ENCODE measurements at places on chromosomes 12 and 14.

DNA sequence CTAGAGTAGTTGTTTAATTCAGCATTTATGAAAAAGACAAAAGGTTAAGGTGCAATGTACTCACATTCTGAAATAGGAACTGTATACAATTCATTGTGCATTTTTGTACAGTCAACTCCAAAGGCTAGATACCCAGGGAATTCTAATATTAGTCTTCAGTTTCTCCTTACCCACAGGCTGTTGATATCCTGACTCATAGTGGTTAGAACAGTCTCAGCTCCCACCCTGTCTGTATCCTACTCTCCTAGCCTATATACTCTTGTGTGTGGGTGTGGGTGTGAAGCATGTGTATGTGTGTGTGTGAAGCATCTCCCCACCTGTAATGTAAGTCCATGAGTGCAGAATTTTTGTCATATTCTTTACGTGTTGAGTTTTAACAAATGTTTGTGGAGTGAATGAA is 229.5 kb downstream of the NAV3 start:
- DNase-seq: peak; percentile 55

DNA sequence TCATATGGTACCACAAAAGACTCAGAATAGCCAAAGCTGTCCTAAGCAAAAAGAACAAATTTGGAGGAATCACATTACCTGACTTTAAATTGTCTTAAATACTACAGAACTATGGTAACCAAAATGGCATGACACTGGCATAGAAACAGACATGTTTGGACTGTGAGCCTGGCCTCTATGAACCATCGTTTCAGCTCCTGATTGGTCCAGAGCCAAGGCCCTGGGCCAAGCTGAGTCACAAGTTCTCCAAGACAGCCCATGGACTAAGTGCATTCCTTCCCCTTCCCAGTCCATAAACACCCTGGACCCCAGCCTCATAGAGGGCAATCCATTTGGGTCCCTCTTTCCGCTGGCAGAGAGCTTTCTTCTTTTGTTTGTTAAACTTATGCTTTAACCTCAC is 12.1 kb upstream of the PRR4 start:
- DNase-seq: peak; percentile 3

DNA sequence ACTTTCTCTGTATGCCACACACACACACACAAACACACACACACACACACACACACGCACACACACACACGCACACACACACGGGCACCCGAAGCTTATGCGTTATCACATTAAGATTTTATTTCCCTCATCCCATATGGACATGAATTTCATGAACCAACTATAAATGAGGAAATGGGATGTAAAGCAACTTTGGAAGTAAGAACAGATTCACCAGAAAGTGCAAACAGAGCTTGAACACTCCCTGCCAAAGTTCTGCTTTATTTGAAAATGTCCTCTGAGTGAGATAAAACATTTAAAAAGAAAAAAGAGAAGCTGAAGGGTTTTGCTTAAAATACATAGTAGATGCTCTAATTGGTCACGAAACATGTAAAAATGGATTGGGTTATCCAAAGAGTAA is 90.4 kb upstream of the OTX2 start:
- no peak for DNase-seq

DNA sequence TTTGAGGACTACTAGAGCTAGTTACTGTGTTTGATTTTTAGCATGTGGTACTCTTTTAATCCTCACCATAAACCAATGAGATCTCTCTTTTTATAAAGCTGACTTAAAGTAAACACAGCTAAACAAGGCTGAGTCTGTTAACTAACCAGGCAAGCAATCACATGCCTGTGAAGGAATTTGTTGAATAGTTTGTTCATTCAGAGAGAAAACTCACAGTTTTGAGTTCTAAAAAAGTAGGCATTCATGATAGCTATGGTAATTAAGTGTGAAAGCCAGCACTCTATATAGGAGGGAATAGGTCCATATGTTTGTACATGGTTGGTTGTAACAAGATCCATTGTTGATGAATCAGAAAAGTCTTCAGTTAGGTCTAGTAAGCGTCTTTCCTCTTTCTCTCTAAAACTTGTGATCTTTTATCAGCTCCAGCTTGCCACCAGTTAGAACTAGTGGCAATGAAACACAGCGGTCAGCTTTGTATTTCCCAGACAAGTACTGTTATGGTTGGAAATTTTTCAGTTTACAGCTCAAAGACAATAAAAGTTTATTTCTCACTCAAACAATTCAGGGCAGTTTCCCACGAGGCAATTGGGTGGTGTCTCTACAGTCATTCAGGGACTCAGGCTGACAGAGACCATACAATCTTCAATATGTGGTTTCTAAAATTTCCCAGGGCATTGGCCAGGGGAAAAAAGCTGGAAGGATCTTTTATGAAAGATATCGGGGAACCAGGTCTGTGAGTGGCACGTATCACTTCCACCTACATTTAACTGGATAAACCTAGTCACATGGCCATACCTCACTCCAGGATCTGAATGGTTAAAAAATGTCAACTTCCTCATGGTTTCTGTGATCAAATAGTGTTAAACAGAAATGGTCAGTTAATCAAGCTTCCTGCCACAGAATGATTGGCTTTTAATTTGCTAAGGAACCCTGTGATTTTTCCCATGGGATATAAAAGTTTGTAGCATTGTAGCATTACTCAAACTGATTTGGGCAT is 203.1 kb downstream of the KIF21A start:
- DNase-seq: no peak

DNA sequence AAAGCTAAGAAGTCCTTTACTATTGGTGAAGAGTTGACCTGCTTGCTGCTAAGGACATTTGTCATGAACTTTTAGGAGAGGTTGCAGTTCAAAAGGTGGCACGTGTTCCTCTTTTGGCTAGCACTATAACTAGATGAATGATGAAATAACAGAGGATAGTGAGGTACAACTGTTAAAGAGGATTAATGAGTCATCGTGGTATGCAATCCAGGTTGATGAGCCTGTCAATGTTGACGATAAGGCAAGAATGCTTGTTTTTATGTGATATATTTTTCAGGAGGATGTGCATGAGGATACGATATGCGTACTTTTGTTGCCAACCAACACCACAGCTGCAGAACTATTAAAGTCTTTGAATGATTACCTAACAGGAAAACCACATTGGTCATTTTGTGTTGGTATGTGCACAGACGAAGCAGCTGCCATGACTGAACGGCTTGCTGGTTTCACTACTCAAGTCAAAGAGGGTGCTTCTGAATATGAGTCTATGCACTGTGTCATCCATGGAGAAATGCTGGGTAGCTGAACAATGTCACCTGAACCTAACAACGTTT is 10.6 kb downstream of the CEP128 start:
- peak; percentile 62 for DNase-seq

DNA sequence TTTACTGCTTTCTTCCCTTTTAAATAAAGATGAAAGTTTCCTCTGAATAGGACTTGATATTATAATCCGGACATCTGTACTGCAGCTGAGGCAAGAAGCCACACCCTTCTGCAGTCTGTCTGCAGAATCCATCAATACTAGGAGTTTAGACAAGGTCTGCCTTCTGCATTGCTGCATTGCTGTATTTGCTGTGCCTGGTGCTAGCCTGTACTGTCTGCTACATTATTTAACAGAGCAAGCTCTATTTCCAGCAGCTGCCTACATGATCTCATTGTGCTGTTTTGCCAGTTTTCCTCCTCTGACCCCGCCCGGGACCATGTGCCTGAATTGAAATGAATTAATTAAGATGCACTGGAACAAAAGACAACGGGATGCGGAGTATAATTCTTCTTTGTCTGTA is 1.7 kb downstream of the TUBA1A start:
- DNase-seq: peak; percentile 54

DNA sequence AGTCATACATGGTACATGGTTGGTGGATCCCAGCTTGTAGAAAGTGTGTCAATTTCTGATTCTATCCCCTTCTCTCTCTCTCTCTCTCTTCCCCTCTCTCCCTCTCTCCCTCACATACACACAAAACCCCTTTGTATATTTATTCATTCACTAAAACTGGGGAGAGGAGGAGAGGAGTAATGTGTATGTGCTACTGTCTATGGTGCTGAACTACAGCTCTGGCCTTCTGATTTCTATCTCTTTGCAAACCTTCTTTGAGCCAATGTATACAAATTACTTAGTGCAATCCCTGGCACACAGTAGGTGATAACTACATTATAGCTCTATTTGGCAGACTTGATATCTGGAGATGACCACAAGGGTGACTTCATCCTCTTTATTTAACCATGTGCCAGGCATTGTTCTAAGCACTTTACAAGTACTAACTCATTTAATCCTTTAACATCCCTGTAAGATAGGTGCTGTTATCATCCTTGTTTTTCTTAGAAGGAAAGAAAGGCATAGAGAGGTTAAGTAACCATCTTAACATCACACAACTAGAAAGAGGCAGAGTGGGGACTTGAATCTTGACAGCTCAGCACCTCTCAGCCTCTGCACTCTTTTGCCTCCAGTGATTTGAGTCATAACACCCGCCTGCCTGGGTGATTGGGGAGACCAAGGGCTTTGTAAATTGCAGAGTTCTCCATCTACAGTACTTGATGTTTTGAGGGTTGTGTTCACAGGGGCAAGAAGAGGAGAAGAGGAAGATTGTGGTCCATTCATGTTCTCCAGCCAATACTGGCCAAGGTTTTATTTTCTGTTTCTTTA is 21.3 kb downstream of the RPH3A start:
- DNase-seq: no peak

DNA sequence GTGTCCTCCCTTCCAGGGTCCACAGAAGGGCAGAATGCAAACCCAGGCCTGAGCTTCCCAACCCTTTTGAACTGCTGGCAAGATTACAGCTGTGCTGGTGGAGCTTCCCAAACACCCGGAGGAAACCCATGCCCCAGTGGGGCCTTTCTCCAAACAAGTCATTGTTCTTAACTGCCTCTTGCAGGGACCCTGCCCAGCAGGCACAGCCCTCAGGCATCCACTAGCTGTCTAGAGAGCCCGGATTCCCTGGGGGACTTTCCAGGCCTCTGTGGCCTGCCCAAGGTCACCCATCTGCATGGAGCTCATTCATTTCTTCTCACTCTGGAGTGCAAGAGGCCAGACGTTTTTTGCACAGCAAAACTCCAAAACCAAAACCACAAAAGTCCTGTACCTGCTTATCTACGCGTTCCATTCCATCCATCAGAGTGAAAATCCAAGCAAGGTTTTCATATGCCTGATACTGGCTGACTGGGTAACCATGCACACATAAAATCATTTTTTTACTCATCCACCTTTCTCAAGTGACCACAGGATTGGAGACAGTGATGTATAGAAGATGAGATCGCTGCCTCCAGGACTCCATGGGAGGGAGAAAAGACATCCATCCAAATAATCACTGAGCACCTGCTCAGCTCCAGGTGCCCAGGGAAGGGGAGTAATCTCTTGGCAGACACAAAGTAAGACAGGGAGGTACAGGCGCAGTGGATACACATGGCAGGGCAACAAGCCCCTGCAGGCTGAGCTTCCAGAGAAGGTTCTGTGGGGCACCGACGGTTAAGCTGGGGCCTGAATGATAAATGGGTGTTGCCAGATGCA is 17.2 kb upstream of the BDKRB2 start:
- DNase-seq: no peak

DNA sequence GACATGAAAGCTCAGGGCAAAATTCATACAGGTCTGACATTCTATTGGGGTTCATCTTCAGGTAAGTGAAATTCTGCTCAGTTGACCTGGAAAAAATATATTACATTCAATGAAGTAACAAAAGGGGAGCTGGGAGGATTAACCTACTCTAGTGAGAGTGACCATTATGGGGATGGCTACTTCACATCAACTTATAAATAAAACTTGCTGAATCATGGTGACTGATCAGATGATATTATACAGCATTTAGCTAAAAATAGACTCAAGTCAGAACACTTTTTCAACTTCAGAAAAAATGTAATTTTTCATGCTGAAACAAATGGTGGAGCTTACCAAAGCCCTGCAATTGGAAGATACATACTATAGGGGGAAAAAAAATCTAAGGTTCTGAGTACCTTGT is 800.2 kb downstream of the FSCB start:
- peak; percentile 1 for DNase-seq

DNA sequence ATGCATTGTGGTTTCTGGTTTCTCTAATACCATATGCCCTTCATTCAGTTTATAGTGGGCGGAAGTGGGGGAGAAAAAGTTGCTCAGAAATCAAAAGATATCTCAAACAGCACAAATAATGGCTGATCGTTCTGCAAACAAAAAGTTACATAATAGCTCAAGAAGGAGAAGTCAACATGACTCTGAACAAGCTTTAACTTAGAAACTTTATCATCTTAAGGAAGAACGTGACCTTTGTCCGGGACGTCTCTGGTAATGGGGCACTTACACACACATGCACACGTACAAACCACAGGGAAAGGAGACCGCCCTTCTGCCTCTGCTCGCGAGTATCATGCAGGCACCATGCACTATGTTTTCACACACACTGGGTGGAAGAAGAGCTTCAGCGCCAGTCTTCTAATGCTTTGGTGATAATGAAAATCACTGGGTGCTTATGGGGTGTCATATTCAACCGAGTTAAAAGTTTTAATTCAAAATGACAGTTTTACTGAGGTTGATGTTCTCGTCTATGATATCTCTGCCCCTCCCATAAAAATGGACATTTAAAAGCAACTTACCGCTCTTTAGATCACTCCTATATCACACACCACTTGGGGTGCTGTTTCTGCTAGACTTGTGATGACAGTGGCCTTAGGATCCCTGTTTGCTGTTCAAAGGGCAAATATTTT is 4.7 kb downstream of the FOS start:
- no peak for DNase-seq

GRCh38 chr14:51917193-51917592 is 56.8 kb downstream of the GNG2 start:
- DNase-seq: no peak

DNA sequence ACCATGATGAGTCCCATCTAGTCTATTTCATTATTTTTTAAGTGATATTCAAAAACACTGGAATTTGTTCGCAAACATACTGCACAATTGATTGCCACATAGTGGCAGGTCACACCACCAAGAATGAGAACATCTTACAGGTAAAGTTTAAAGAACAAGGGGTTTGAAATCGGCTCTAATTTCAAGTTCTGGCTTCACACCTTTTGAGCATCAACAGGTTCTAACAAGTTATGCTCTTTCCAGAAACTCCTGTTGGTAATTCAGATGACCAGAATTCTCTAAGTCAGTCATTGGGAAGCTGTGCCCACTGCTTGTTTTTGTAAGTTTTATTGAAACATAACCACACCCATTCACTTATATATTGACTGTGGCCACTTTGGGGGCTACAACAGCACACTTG is 336.3 kb downstream of the FUT8 start:
- no peak for DNase-seq
